ENCODE measurements at places on chromosomes 12 and 14.

DNA sequence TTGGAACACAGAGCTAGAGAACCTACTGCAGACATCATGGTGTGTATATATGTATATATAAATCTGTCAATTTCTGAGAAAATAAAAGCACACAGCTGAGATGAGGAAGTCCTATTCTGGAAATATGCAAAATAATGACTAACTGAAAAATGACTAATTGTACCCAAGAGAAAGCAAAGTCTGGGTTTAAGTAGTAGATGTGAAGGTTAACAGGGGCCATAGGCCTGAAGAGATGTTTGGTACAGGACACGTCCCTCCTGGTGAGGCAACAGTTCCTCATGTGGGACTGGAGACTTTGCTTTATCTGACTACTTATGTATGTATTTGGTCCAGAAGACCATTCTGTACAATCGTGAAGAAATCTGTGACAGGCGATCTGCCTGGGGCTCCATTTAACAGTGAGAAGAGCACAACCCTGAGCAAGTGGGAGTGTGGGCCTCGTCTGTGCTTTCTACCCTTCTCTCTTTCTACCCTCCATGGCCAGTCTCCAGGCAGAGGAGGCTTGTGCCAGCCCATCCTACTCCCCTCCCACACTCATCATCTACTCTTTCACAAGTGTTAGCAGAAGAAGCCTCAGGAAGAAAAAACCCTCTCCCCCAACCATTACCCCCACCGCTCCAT lies 67.5 kb downstream of the SLC41A2 start:
- DNase-seq = no peak

- DNase-seq = no peak
Measured at GRCh38 chr14:21771671-21772070, 98.1 kb upstream of the OR4E1 start.

DNA sequence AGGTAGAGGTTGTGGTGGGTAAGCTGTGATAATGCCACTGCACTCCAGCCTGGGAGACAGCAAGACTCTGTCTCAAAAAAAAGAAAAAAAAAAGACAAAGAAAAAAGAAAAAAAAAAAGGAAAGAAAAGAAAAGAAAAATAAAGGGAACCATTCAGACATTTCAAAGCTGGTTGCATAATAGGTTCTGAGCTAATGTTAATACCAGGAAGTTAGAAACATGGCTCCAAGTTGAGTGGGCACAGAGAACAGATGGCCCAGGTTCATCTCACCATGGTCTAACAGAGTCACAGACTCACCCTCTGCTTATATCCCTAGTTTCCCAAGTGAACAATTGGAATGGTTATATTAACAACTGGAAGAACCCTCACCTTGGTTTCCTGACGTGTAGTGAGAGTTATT lies 17.4 kb upstream of the ZDHHC17 start:
- no peak for DNase-seq

- DNase-seq = peak; percentile 87
Measured at GRCh38 chr14:105165134-105165704, 3.4 kb downstream of the JAG2 start.

- DNase-seq = no peak
Measured at GRCh38 chr12:74963867-74964331, 245.7 kb downstream of the KCNC2 start.

DNA sequence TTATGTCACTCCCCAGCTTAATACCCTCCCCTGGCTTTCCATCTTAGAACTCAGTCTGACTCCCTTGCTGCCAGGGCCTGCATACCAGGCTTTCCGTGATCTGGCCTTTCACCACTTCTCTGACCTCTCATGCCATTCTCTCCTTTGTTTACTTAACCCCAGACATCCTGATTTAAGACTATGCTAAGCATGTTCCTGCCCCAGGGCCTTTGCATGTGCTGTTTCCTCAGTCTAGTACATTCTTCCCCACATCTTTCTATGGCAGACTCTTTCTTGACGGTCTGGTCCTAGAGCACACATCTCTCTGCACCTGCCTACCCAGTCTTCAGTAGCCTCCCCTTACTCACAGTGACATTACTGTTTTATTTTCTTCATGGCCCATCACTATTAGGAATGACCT lies 42.2 kb downstream of the PLXNC1 start:
- no peak for DNase-seq

DNA sequence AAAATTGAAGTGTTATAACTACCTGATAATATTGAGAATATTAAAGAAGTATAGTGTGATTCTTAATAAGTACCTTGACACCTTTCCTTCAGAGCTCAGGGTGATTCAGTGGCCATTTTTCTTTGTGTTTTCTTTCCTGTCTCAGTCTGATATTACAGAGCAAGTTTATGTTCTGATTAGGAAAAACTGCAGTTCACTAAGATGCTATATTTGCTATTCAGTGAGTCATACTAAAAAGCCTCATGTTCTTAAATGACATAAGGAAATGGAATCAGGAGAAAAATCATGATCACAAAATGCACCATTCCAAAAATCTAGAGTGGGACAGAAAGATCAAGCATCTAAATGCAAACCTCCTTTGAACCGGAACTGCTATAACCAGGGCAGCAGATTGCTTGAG lies 390.6 kb upstream of the ATP2B1 start:
- no peak for DNase-seq

GRCh38 chr14:25095736-25096437 lies 45.9 kb upstream of the STXBP6 start:
- DNase-seq = no peak

- peak; percentile 60 for DNase-seq
Measured at GRCh38 chr12:121926874-121927706, 8.7 kb downstream of the CFAP251 start.

GRCh38 chr12:38890102-38890855 lies 15.1 kb downstream of the CPNE8 start:
- no peak for DNase-seq

GRCh38 chr14:63277591-63278183 lies 41.0 kb downstream of the GPHB5 start:
- no peak for DNase-seq

GRCh38 chr12:127570793-127571360 lies 696.1 kb upstream of the TMEM132C start:
- DNase-seq = peak; percentile 26

DNA sequence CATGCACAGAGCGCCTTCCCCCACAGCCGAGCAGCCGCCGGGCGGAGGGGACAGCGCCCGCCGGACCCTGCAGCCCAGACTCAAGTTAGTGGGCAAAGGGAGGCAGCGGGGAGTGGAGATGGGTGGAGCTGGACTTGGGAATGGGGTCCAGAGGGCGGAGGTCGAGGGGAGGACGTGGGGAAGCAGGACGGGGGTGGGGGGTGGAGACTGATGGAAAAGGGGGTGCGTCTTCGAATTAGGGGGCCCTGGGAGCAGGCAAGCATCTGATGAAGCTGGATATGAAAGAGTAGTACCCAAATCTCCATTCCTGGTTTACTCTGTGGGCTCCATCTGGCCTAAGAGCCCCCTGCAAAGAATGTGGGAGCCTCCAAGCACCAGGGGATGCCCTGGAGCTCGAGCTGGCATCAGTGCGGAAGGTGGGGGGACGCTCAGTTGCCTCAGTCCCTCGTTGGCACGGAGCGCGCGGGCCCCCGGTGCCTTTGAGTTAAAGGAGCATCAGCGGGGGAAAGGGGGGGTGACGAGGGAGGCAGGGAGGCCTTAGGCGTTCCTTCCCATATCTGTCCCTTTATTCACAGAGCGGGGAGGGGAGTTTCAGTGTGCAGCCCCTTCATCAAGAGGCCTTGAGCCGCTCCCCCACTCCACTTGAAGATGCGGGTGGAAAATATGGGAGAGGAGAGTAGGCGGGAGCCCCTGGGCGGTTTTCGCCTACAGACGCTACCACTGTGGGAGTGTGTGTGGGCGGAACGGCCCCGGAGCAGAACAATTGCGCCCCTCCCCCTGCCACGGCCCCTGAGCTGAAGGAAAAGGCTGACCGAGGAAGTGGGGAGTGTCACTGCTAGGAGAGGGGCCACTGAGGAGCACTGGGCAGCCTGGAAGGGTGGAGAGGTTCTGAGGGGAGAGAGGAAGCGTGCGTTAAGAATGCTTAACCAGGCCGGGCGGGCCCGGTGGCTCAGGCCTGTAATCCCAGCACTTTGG lies 644 bp downstream of the NAB2 start:
- no peak for DNase-seq

DNA sequence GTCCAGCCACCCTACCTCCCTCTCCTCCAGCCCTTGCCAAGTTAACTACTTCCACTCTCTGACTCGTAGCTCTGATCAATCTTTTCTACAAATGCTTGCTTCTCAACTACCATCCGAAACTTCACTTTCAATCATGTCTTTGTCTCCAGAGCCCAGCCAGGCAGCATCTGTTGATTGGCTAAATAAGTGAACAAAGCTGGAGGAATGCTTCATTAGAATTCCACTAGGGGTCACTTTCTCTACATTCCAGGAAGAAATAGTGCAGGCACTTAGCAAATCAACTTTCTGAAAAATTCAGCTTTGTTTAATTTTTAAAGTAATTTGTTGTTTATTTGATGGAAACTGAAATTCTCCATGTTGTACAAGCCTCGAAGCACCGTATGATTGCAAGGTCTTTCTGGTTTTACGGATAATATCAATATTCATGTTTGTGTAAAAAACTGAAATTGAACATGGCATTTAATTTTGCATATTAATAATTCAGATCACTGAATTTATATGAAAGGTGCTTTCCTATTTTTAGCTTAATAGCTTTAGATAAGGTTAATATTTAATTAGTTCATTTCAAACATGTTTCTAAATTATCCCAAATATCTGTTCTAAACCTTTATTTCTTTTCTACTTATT lies 32.4 kb upstream of the HELB start:
- peak; percentile 31 for DNase-seq

GRCh38 chr12:29033519-29033918 lies 115.6 kb upstream of the FAR2 start:
- DNase-seq = no peak

DNA sequence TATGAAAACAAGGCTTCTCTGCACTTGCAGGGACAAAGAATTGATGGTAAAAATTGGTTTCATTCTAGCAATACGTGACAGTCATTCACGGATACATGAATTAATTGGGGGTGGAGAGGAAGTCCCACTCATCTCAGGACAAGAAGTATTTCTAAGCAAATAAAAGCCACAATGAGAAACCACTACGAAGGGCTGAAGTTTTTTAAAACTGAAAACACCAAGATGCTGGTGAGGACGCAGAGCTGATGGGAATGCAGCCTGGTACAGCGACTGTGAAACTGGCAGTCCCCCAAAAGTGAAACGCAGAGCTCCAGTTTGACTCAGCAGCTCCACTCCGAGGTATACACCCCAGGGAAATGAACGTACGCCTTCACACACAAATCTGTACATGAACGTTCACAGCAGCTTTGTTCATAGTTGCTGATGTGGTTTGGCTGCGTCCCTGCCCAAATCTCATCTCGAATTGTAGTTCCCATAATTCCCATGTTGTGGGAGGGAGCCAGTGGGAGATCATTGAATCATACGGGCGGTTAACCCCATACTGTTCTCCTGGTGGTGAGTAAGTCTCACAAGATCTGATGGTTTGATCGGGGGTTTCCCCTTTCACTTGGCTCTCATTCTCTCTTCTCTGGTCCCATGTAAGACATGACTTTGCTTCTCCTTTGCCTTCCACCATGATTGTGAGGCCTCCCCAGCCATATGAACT lies 89.0 kb downstream of the SCARB1 start:
- DNase-seq = peak; percentile 83

DNA sequence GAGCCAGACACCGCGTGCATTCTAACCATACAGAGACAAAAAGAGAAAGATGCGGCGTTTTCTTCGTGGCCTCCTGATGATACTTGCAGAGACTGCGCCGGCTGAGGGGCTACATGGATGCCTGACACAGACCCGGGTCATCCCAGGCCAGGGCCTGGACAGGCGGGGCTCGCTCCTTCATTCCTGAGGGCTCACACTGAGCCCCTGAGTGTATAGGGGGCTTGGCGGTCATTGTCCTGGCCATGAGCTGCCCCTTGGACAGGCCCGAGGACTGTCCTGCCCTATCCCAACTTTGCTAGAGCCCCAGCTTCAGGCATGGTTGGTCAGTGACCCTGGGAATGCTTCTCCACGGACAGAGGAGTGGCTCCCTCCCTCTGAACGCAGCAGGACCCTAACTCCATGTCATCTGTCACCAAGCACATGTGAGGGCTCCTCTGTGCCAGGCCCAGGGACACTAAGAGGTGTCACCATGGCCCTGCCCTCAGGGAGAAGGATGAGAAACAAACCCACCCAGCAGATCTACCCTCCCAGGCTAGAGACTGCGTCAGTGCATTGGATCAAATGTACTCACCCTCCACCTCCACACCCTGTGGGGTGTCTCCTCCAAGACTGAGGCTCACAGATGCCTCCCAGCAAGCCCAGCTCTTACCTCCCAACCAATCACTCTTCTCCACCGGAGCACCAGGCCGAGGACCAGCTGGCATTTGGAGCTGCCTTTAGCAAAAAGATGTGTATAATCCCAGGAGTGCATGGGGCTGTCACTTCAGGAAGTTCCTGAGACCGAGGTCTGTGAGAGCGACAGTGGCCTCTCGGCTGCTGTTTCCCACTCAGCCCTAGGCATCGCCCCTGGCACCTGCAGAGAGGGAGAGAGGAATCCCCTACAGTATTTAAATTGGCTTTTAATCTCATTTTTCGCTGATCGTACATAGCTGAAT lies 102.7 kb downstream of the DICER1 start:
- DNase-seq = no peak

GRCh38 chr12:7064516-7064915 lies 4.0 kb downstream of the C1S start:
- no peak for DNase-seq

- DNase-seq = no peak
Measured at GRCh38 chr14:105099778-105100177, 34.5 kb upstream of the GPR132 start.

DNA sequence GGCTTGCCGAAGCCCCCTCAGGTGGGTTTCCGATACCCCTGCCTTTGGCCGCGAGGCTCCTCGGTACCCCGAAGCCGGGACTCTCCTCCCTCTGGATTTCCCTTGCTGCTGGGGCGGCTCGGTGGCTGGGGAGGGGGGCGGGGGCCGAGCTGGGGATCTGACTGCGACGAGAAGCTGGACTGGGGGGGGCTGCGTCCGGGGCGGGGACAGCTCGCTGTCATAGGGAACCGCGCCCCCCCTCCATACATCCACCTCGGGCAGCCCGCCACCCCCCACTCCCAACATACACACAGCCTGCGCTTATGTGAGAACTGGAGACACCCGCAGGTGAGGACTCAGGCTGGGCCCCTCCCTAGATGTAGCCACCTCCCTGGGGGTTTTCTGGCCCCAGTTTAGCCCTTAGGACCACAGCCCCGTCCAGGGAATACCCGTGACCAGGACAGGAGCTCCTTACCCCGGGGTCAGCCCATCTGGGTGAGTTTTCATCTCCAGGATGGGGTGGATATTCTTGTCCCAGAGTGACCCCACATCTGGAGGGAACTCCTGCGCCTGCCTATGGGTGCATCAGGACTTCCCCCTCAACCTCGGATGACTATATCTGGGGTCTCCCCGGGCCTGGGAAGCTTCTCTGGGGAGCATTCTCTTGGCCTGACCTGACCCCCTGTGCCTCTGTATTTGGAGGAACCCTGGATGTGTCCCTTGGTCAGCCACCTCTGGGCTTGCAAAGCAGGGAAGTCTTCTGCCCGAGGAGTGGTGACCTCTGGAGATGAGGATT lies 687 bp downstream of the ASIC1 start:
- DNase-seq = no peak
